ENCODE measurements at places on chromosomes 3 and 15.

- peak; percentile 50 for DNase-seq
These were observed 399.6 kb upstream of the TBL1XR1 start for GRCh38 chr3:177596816-177597271.

GRCh38 chr3:106294121-106294520 lies 425.3 kb upstream of the CBLB start:
- DNase-seq, result no peak

GRCh38 chr3:171685116-171685895 lies 125.0 kb downstream of the PLD1 start:
- no peak for DNase-seq

DNA sequence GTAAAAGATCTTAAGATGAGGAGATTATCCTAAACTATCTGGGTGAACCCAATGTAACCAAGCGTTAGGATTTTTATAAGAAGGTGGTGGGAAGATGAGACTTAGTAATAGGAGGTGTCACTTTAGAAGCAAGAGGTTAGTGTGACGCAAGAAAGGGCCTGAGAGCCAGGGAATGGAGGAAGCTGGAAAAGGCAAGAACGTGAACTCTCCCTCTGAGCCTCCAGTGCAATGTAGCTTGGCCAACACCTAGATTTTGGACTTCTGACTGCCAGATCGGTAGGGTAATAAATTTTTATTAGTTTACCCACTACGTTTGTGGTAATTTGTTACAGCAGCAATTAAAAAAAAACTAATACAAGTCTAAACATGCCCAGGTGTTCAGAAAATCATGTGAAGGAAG lies 20.8 kb upstream of the CNTN6 start:
- no peak for DNase-seq

- DNase-seq, result no peak
These were observed 551.9 kb upstream of the GOLIM4 start for GRCh38 chr3:168647582-168647981.

DNA sequence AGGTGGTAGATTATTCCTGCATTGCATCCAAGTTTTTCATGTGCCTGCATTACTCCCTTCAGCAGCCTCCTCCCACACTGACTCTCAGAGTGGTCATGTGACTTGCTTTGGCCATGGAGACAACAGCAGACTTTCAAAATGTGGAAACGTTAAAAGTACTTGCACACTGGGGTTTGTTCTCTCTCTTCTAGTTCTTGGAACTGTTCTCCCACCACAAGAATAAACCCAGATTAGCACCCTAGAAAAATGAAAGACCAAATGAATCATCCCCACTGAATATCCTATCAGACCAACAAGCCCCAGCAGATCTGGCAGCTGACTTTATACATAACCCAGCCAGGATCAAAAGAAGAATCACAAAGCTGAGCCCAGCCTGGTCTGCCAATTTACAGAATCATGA lies 398.5 kb downstream of the VPS13C start:
- no peak for DNase-seq

GRCh38 chr15:48381861-48382260 lies 50.6 kb downstream of the DUT start:
- no peak for DNase-seq

DNA sequence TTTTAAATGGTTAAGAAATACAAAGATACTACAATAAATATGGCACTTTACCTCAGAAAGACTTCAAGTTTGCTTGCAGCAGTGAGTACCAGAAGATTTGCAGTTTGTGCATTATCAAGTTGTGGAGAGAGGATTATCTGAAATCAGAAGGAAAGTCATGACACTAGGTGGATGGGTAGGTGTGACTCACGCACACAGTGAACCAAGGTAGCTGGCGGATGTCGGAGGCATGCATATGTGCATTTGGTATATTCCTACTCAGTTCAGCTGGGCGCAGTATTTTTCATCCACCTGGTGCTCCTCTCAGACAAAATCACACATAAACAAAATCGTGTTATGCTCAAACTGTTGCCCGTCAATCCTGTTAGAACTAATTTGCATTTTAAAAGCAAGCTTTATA lies 351.0 kb downstream of the IGSF11 start:
- DNase-seq, result no peak

DNA sequence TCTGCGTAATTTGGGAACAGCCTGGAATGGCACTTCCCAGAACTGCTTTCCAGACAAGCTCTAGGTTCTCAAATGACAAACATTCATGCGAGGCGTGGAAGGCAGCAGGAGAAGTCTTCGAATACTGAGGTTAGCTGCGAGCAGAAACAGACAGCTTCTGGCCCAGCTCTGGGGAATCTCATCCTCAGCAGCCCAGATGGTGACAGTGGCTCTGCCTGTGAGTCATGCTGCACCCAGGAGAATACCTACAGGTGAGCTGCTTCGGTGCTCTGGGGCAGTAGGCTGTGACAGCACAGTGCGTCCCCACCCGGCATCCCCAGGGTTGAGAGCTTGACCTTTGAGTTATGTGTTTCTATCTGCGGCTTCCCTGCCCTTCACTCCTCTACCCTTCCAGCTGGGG lies 258.6 kb downstream of the KLF13 start:
- no peak for DNase-seq

DNA sequence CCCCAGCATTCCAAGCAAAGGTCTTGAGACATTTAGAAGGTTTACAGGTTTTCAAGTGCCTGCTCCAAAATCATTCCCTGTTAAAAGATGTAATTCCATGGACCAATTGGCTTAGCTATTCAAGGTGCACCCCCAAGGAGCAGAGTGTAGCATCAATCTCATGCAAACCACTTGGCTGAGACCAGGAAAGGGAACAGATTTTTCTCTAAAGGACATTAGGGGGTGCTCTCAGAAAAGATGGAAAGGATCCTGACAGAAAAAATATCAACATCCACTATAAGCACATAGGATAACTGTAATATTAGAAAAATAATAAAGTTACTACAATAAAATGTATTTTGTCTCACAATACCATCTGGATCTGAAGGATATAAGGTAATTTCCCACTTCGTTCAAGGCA lies 328.0 kb upstream of the CDIN1 start:
- DNase-seq, result no peak

GRCh38 chr3:177290633-177291032 lies 93.4 kb upstream of the TBL1XR1 start:
- no peak for DNase-seq

All from NCI-H2081 (cell line).